ENCODE measurements at places on chromosomes 3 and 15. TPM values are rescaled to one million over a fixed set of nuclear protein-coding genes. Genes with fewer than 3 reads are reported as not detected.

SCAANT1 gene
- total RNA-seq, result not detected

GOLGA6L9 gene
- 0.37 TPM for total RNA-seq

MEX3B gene
- 2.0 TPM for total RNA-seq

BOC gene
- 2.2 TPM for total RNA-seq

FRMD4B gene
- total RNA-seq, result 2.2 TPM

All from subcutaneous preadipocyte (primary cell).